ENCODE measurements at places on chromosomes 3 and 15. TPM values are rescaled to one million over a fixed set of nuclear protein-coding genes. Genes with fewer than 3 reads are reported as not detected.

GRCh38 chr15:65947041-65947440 lies 77.8 kb downstream of the RAB11A start:
- no peaks in the 10 kb centered on the region for H3K36me3 ChIP-seq
- no peak for DNase-seq
- no peaks in the 10 kb centered on the region for H3K4me1 ChIP-seq
- H3K27ac ChIP-seq, result no peak overlapping the region
- no peaks in the 10 kb centered on the region for H3K27me3 ChIP-seq

CAMK2N2 gene
- total RNA-seq, result not detected

DNA sequence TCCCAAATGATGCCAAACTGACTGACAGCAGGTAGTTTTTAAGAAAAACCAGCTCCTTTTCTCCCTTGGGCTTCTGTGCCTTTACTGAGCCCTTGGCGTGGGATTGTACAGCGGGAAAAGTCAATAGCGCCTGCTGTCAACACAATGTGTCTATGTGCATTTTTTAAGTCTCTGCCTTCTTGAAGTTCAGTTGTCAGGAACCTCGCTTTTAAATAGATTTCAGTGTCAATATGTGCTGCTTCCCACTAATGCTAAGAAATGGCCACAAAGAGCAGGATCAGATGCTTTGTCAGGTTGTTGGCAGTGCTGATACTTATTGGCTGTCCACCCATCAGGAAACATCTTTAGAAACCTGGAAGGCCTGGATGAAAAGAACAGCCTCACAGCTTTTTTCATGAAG lies 424.4 kb downstream of the C3orf38 start:
- H3K27me3 ChIP-seq, result no peaks in the 10 kb centered on the region
- H3K4me3 ChIP-seq, result no peak overlapping the region
- no peak overlapping the region for H3K27ac ChIP-seq
- no peak for DNase-seq
- no peaks in the 10 kb centered on the region for H3K36me3 ChIP-seq

GRCh38 chr3:106692624-106693023 lies 684.6 kb upstream of the CCDC54 start:
- H3K27me3 ChIP-seq, result no peaks in the 10 kb centered on the region
- no peaks in the 10 kb centered on the region for H3K36me3 ChIP-seq
- no peak overlapping the region for H3K27ac ChIP-seq
- DNase-seq, result no peak
- no peak overlapping the region for H3K4me3 ChIP-seq

PLA2G4D gene
- total RNA-seq, result not detected

CCDC66 gene
- 33.9 TPM for total RNA-seq

DNA sequence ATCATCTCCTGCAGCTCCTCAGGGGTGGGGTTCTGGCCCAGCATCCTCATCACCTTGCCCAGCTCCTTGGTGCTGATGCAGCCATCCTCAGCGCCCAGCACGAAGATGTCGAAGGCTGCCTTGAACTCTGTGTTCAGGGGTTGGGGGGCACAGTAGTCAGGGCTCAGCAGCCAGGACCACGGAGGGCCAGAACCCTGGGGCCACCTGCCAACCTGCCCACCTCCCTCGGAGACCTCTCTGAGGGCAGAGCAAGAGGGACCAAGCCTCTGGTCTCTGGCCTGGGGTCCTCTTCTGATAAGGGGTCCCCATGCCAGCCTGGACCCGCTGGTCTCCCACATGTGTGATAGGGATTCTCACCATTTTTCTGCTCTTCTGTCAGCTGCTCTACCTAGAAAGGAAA lies 1.7 kb downstream of the TNNC1 start:
- H3K4me1 ChIP-seq, result peaks cover 38% of the 10 kb centered on the region
- no peak for DNase-seq

DLG1 gene
- total RNA-seq, result 49.2 TPM

- no peaks in the 10 kb centered on the region for H3K27me3 ChIP-seq
- DNase-seq, result no peak
- no peak overlapping the region for H3K4me3 ChIP-seq
- H3K27ac ChIP-seq, result no peak overlapping the region
- H3K36me3 ChIP-seq, result no peaks in the 10 kb centered on the region
- H3K4me1 ChIP-seq, result no peaks in the 10 kb centered on the region
Measured at GRCh38 chr3:128060473-128061381, 8.5 kb downstream of the SEC61A1 start.

GRCh38 chr3:169769287-169770181 lies at the start of gene ACTRT3:
Gene ACTRT3, minus strand, starts transcription at chr3:169769561. Its CDS starts 41 bp downstream, at chr3:169769520.
- H3K36me3 ChIP-seq, result peaks cover 3% of the 10 kb centered on the region
- peak within 1 kb of the TSS; percentile 95 for H3K27ac ChIP-seq
- peak within 1 kb of the TSS; percentile 47 for H3K4me3 ChIP-seq
- H3K27me3 ChIP-seq, result no peaks in the 10 kb centered on the region
- peak; percentile 30 for DNase-seq
- H3K4me1 ChIP-seq, result peaks cover 8% of the 10 kb centered on the region

GRCh38 chr3:154496540-154496939 lies 66.5 kb upstream of the GPR149 start:
- no peak for DNase-seq
- no peak overlapping the region for H3K4me3 ChIP-seq
- H3K36me3 ChIP-seq, result no peaks in the 10 kb centered on the region
- no peak overlapping the region for H3K27ac ChIP-seq
- no peaks in the 10 kb centered on the region for H3K4me1 ChIP-seq

- H3K27ac ChIP-seq, result no peak overlapping the region
- H3K4me3 ChIP-seq, result no peak overlapping the region
- no peaks in the 10 kb centered on the region for H3K27me3 ChIP-seq
- DNase-seq, result no peak
Measured at GRCh38 chr3:118504906-118505305, 529.7 kb downstream of the IGSF11 start.

DNA sequence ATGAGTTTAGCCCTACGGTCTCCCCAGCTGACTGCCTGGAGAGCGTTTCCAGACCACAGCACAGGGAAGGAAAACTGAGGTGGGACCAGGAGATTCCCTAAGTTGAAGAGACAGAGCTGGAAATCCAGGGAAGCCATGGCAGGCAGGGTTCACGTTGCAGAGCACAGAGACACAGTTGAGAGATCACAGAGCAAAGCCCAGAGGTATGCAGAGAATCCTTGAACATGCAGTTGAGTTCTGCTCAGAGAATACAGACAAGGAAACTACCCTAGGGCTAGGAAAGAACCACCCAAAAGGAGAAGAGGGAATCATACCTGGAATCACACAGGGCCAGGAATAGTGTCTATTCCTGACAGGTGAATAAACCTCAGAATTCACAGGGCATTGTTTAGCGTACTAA lies 14.3 kb downstream of the SLC28A1 start:
- H3K4me3 ChIP-seq, result no peak overlapping the region
- no peaks in the 10 kb centered on the region for H3K27me3 ChIP-seq
- H3K27ac ChIP-seq, result no peak overlapping the region
- H3K36me3 ChIP-seq, result no peaks in the 10 kb centered on the region

DNA sequence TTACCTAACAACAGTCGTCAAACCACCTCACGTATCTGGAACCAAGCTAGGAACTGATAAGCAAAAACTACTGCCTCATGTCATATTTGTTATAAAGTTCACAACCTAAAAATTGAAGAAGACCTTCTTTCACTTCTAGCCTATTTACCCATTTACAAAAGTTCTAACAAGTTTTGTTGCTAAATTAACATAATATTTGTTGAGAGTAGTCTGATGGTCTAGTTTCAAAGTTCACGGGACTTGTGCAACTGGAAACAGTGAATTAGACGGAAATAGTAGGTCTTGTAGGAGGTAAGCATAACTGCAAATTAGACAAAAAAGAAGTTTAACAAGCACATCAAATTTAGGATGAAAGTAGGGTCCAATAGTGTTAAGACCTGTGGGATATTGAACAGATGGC lies 51.9 kb downstream of the CCR4 start:
- no peak for DNase-seq
- H3K27me3 ChIP-seq, result no peaks in the 10 kb centered on the region
- no peaks in the 10 kb centered on the region for H3K4me1 ChIP-seq
- no peak overlapping the region for H3K4me3 ChIP-seq
- H3K36me3 ChIP-seq, result no peaks in the 10 kb centered on the region
- no peak overlapping the region for H3K27ac ChIP-seq

PLSCR5 gene
- not detected for total RNA-seq

GRCh38 chr15:39465843-39466749 lies 114.8 kb upstream of the THBS1 start:
- H3K27ac ChIP-seq, result peak overlapping the region; percentile 66
- peaks cover 22% of the 10 kb centered on the region for H3K4me1 ChIP-seq
- no peaks in the 10 kb centered on the region for H3K27me3 ChIP-seq
- H3K4me3 ChIP-seq, result no peak overlapping the region
- H3K36me3 ChIP-seq, result no peaks in the 10 kb centered on the region
- no peak for DNase-seq

DNA sequence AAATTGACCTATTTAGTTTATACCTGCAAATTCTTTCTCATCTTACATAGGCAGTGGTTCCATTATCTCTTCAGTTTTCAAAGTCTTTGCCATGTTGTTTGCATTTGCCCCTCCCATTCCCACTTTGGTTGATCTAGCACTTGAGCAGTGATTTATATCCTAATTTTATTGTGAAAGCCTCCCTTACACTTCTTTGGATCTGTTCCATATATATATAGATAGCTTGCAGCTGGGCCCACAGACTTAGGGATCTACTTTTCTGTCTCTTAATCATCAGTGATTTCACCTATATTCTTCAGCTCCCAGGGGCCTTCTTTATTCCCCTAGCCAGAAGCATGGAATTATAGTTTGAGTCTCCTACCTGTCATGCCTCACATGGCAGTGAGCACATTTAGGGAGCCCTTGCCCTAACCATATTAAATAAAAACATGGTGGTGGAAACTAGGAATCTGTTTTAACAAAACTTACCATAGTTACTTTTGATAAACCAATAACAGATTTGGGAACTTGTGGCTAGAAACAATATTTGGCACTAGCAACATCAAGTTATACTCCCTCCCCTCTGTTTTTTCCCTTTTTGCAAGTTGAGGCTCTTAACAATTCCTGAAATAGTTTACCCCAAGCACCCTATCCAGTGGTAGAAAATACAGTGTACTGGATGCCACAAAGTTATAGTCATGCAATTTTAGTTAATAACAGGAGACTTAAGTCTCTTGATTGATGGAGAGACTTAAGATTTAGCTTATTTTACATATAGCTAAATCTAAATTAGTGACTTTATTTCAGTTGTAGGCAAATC lies 41.7 kb downstream of the ARIH1 start:
- no peaks in the 10 kb centered on the region for H3K4me1 ChIP-seq
- H3K27ac ChIP-seq, result no peak overlapping the region
- no peak for DNase-seq
- H3K4me3 ChIP-seq, result no peak overlapping the region
- no peaks in the 10 kb centered on the region for H3K36me3 ChIP-seq

GRCh38 chr3:47890126-47890827 lies 87.3 kb downstream of the DHX30 start:
- no peak overlapping the region for H3K4me3 ChIP-seq
- H3K27ac ChIP-seq, result peak overlapping the region; percentile 12
- no peak for DNase-seq
- H3K27me3 ChIP-seq, result no peaks in the 10 kb centered on the region
- H3K36me3 ChIP-seq, result peaks cover 40% of the 10 kb centered on the region

DNA sequence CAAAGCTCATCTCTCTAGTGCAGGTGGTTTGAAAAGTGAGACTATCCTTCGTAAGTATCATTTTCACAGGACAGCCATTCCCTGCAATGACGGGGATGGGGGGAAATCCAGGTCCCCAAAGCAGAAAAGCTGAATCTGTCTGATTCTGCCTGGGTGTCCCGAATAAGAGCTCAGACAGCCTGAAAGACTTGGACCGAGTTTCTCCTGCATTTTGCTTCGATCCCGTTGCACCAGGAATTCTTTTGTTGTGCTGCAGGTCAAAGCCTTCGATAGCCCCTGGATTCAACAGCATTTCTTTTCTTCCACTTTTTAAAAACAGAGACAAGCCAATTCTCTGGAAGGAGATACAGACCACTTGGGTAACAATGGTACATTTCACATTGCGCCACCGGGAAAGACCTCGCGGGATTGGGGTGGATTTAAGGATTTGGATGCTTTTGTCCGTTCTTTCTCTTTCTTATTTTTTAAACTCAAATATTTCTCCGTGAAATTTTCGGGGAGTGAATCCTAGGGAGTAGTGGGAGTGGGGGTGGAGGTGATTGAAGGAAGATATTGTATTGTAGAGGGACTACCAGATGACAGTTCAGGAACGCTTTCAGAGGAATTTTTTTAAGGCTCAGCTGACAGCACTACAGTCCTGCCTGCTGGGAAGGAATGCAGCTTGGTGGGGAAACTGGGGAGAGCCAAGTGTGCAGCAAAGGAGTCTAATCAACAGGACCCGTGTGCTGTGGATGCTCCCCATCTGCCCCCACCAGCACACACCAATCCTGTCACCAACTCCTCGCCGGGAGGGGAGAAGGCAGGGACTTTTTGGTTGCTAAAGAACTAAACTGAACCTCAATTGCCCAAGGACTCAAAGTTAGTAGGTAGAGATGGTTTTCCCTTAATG lies 2.6 kb downstream of the SLITRK3 start:
- peaks cover 52% of the 10 kb centered on the region for H3K4me1 ChIP-seq
- no peaks in the 10 kb centered on the region for H3K36me3 ChIP-seq
- H3K27me3 ChIP-seq, result no peaks in the 10 kb centered on the region
- DNase-seq, result no peak
- H3K4me3 ChIP-seq, result peak overlapping the region; percentile 3
- no peak overlapping the region for H3K27ac ChIP-seq

- no peaks in the 10 kb centered on the region for H3K27me3 ChIP-seq
- H3K4me1 ChIP-seq, result no peaks in the 10 kb centered on the region
- H3K36me3 ChIP-seq, result no peaks in the 10 kb centered on the region
- no peak overlapping the region for H3K4me3 ChIP-seq
- no peak for DNase-seq
Measured at GRCh38 chr3:85161544-85161943, 202.8 kb downstream of the CADM2 start.

GPR149 gene
- total RNA-seq, result not detected

- H3K27me3 ChIP-seq, result no peaks in the 10 kb centered on the region
- no peak for DNase-seq
- H3K27ac ChIP-seq, result no peak overlapping the region
- no peaks in the 10 kb centered on the region for H3K4me1 ChIP-seq
Measured at GRCh38 chr3:108845709-108846293, 23.2 kb downstream of the TRAT1 start.

DNA sequence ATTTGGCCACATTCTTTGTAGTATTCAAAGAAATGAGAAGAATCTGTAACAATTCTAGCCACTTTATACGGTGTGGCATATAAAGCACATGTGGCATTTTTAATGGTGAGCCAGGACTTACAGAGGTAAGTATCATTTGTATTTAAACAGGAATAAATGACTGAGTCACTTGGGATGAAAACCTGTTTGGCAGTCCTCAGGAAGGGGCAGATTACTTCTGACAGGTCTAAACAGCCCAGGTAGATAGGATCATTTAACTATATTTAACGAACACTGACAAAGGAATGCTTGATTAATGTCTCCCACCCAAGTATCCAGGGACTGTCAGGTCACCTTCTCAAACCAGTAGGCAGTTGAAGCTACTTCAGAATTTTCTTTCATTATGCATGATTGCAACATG lies 241.5 kb upstream of the SATB1 start:
- H3K36me3 ChIP-seq, result no peaks in the 10 kb centered on the region
- DNase-seq, result no peak
- no peaks in the 10 kb centered on the region for H3K4me1 ChIP-seq
- H3K4me3 ChIP-seq, result no peak overlapping the region
- H3K27me3 ChIP-seq, result no peaks in the 10 kb centered on the region

GRCh38 chr3:124812291-124813265 lies 74.6 kb downstream of the ITGB5 start:
- H3K36me3 ChIP-seq, result no peaks in the 10 kb centered on the region
- peak overlapping the region; percentile 43 for H3K27ac ChIP-seq
- DNase-seq, result peak; percentile 40
- H3K4me3 ChIP-seq, result no peak overlapping the region
